ENCODE measurements at places on chromosomes 6 and 20.

DNA sequence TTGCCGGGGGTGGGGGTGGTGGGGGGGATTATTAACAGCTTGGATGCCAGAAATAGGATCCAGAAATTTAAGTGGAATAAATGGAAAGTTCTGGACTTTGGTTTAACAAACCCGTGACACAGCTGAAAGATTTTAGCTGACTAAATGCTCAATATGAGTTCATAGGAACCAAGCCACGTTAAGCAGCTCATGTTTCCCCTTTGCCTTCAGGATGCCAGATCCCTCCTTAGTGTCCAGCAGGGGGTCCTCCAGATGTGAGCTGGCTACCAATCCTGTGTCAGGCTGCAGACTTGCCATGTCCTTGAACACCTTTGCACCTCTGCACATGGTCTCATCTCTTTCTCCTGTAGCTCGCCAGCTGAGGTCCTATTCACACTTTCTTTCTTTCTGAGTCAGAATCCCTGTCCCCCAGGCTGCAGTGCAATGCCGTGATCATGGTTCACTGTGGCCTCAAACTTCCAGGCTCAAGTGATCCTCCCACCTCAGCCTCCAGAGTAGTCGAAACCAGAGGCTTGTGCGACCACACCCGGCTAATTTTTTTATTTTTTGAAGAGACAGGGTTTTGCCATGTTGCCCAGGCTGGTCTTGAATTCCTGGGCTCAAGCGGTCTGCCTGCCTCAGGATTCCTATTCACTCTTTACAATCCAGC is 133.3 kb upstream of the ARMC2 start:
- DNase-seq = no peak

DNA sequence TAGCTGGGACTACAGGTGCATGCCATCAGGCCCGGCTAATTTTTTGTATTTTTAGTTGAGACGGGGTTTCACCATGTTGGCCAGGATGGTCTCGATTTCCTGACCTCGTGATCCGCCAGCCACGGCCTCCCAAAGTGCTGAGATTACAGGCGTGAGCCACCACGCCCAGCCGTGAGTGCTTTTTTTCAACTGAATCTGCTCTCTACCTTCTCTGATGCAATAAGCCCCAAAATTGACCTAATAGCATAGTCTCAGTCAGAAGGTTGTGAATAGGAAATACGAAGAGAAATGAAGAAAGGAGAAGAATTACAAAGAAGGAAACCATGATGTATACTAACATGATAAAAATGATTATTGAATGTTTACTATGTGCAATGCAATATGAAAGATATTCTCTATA is 33.2 kb downstream of the BEND6 start:
- no peak for DNase-seq

GRCh38 chr6:54856129-54856528 is 9.6 kb downstream of the FAM83B start:
- no peak for DNase-seq

DNA sequence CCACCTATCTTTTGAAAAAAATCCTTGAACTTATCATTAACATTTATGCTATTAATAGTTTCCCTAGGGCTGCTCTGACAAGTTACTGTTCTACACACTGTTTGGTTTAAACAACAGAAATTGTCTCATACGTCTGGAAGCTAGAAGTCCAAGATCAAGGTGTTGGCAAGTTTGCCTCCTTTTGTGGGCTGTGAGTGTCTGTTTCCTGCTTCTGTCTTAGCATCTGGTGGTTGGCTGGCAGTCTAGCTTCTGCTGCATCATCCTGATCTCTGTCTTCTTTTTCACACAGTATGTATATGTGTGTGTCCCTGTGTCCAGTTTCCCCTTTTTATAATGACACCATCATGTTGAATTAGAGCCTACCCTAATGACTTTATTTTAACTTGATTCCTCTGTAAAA is 154.8 kb downstream of the RPS12 start:
- no peak for DNase-seq

DNA sequence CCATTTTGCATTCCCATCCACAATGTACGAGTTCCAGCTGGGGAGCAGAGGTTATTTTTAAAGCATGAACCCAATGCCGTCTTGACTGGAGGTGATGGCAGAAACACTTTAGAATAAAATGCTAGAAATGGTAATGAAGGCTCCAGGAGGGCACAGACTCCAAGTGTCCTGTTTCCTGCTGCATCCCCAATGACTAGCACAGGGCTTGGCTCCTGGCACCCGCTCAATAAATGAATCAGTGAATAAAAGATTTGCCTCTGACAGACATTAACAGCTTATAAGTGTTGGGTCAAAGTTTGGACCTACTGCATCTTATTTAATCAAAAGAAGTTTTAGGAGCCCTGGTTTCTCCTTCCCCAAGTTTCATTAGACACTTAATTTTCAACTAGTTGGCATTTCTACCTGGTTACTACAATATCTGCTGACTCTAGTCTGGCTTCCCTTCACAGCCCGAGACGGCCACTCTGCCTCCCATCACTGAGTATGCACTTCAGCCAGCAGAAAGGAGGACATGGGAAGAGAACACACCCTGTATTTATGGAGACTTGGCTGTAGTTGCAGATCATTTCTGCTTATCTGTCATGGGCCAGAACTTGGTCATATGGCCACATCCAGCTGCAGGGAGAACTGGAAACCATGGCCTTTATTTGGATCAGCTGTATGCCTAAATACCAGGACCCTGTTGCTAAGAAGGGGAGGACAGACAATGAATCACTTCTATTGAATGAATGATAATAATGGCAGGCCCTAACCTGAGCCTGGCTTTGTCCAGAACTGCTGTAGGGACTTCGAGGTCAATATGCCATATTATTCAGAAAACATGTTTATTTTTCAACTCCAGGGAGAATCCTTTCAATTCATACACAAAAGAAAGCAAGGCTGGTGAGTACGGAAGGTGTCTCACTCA is 63.1 kb downstream of the TTI1 start:
- DNase-seq = no peak

- no peak for DNase-seq
Measured at GRCh38 chr20:2051946-2052345, 49.7 kb upstream of the STK35 start.

GRCh38 chr20:63128367-63128766 is 87.6 kb downstream of the YTHDF1 start:
- no peak for DNase-seq

GRCh38 chr20:51654495-51654894 is 112.0 kb upstream of the NFATC2 start:
- no peak for DNase-seq

DNA sequence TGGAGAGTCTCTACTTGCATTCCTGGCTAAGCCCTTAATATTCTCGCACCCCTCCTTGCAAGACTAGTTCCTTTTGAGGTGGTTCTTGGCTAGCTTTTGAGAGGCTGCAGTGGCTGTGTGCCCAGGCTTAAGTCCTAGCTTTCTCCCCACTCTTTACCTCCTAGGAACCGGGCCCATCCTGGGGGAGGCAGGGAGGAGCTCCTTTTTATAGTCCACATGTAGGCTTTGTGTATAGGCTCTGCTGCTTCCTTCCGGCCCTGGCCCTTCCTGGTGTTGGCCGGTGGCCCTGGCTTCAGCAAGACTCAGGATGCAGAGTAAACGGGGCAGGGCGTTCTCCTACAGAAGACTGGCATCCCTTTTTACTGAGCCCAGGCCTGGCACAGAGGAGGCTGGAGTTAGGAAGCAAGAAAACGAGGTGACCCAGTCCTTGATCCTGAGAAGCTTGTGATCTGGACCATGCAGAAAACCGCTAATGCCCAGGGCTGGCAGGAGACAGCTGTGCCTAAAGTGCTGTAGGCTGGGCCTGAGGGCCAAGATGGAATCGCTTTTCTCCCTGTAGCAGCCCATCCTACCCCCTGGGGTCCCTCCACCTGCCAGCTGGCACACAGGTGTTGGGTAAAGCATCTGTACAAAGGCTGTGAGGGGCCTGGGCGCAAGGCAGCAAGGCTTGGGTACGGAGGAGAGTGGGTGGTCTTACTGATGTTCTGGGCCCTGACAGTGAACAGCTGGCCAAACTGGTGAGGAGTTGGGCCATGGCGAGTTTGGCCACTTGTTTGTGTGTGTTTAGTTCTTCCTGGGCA is 8.7 kb downstream of the PLCG1 start:
- DNase-seq = no peak

DNA sequence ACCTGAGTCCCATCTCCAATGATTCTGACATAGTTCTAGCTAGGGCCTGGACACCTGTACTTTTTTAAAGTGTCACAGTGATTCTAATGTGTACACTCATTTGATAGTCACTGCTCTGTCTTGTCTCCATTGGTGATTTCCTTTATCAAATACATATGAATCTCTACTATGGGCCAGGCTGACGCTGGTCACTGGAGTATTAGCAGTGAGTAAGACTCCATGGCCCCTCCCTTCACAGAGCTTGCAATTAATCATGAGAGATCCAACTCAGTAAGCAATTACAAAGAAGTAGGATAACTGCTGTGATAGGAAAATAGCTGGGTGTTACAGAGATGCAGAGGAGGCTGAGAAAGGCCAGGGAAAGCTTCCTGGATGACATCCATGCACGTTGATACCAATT is 19.3 kb upstream of the SASH1 start:
- no peak for DNase-seq

DNA sequence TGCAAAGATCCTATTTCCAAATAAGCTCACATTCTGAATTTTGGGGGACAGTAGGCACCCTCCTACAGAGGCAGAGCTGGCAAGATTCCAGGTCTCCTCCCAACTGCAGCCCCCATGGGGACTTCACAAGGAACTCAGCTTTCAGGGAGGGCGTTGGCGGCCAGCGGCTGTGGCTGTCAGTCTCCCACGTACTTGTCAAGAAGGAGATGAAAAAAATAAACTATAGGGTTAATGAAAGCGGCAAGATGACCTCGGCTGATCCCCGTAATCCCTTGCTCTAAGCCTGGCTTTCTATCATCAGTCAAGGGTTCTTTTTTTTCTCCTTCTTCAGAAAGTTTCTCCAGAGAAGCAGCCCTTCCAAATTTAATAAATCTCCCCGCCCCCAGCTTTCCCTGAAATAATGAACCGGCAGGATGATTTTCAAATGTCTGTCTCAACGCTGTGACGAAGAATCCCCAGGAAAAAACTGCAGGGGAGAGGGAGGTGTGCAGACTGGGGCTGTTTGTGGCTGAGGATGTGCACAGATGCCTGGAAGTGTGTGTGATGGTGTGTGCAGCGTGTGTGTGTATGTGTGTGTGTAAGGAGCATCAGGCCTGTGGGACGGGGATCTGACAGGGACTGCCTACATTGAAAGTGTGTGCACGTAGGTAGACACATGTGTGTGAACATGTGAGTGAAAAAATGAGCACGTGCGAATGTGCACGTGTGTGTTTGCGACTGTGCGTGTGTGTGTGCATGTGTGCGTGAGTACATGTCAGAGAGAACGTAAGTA is 78.7 kb downstream of the SLC2A10 start:
- DNase-seq = no peak

DNA sequence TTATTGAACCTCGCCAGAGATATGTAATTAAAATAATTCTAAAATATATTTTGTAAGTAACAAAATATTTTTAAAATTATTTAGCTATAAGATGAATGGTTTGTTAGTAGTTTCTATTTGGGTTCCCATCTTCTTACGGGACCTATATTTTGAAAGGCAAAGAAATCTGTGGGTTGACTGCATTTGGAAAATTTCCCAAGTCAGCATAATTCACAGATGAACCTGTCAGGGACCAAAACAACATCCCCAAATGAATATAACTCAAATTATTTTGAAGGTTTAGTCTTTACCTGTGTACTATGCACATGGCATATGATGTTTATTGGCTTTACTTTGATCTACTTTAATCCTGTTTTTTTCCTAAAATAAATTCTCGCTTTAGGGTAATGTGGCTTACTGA is 607.4 kb upstream of the JAG1 start:
- DNase-seq = no peak

GRCh38 chr20:23874747-23875146 is 4.8 kb downstream of the CST5 start:
- DNase-seq = no peak

- no peak for DNase-seq
Measured at GRCh38 chr20:32918296-32918695, 59.6 kb downstream of the EFCAB8 start.

- DNase-seq = no peak
Measured at GRCh38 chr6:146866731-146867414, 268.1 kb downstream of the ADGB start.

- DNase-seq = no peak
Measured at GRCh38 chr6:28586324-28586723, 60.6 kb downstream of the GPX5 start.

- DNase-seq = no peak
Measured at GRCh38 chr6:53360093-53360912, 11.6 kb upstream of the ELOVL5 start.

- DNase-seq = peak; percentile 35
Measured at GRCh38 chr6:10465629-10466499, 51.0 kb upstream of the TFAP2A start.

GRCh38 chr6:140303218-140303949 is 928.9 kb upstream of the CITED2 start:
- DNase-seq = no peak

DNA sequence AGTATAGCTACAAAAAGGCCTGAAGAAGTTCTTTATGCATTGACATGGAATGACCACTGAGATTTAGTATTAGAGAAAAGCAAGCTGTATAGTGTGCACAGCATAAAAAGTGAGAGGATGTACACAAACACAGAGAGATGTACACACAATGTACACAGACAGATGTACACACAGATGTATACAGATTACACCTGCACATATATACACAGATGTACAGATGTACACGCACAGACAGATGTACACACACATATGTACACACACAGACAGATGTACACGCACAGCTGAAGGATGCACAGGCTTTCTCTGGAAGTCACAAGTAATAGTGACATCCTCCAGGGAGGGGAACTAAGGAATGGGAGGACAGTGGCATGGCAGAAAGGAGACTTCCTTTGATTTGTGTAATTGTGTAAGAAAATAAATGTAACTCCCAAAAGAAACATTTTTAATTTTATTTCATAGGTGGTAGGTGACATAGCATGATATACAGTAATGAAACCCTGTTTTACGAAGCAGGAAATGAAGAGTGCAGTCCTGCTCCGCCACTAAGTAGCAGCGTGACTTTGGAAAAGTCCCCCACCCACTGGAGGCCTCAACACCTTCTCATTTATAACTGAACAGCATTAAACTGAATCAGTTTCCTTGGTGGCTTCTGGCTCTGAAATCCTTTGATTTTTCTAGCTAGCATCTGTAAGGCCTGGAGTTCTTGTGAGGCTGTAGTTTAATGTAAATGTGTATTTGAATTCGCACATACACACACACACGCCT is 14.1 kb downstream of the NFATC2 start:
- peak; percentile 58 for DNase-seq

- no peak for DNase-seq
Measured at GRCh38 chr6:795046-795685, 102.2 kb upstream of the EXOC2 start.

DNA sequence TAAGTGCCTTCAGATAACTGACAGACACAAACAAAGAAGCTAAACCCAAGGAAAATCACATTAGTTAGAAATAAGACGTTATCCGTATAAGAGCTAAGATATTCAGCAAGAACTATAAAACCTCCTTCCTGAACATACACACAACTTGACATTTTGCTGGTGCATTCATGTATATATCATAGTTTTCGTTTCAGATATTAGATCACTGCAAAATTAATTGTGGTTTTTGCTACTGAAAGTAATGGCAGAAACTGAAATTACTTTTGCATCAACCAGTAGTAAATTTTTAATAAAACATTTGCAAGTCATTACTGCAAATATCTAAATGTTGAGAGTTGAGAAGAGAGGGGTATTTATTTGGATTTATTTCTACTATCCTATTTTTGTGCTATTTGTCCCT is 26.1 kb upstream of the KCNQ5 start:
- DNase-seq = no peak

Data from activated naive CD8-positive, alpha-beta T cell treated with anti-CD3 and anti-CD28 coated beads, Interleukin-2, amount 50 U/mL, for 24 hours (primary cell).